CD4-positive, alpha-beta T cell treated with Interleukin-1 beta for 1 hour (primary cell): ENCODE measurements at places on chromosomes 7 and 10.
A peak's percentile ranks its signal among the peaks of the same experiment; 100 is the strongest.

DNA sequence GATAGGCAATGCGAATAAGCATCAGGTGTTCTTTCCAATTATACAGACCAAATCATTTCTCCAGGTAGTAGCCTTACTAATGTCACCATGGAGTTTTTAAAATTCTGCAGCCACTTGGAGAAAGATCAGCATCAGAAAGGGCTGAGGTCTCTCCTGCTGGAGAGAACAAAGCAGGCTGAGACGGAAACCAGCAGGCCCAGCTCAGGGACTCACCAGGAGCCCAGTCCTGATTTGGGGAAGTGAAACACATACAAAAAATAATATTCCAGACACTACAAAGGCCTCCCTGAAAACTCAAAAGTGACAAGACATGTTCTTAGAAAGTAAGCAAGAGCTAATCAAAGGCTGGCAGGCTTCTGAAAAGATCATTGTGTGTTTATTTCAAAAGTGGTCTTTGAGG is 207.1 kb upstream of the GHITM start:
- no peak for DNase-seq

GRCh38 chr10:72274730-72275350 is 1.1 kb downstream of the DDIT4 start:
- DNase-seq, result peak; percentile 81

- DNase-seq, result no peak
Observed at GRCh38 chr10:3077940-3078630, 10.7 kb downstream of the PFKP start.

DNA sequence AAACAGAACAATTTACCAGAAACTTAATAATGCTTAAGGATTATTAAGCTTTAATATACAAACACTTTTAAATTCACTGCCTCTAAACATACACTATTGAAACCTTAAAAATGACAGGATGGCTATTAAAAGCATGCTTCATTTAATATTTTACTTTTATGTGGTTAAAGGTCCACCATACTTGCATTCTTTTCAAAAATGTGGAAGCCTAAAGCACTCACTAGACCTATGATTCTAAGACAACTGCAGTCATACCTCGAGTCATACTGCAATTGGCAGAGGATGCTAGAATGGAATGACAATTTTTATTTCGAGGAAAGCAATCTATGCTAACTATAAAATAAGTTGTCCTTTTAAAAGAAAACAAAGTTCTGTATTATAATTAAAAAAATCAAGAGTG is 85.3 kb downstream of the PIP4K2A start:
- no peak for DNase-seq

- no peak for DNase-seq
Observed at GRCh38 chr10:104446151-104446550, 92.5 kb downstream of the CFAP58 start.

- no peak for DNase-seq
Observed at GRCh38 chr10:87054373-87055295, 34.5 kb downstream of the FAM25A start.

DNA sequence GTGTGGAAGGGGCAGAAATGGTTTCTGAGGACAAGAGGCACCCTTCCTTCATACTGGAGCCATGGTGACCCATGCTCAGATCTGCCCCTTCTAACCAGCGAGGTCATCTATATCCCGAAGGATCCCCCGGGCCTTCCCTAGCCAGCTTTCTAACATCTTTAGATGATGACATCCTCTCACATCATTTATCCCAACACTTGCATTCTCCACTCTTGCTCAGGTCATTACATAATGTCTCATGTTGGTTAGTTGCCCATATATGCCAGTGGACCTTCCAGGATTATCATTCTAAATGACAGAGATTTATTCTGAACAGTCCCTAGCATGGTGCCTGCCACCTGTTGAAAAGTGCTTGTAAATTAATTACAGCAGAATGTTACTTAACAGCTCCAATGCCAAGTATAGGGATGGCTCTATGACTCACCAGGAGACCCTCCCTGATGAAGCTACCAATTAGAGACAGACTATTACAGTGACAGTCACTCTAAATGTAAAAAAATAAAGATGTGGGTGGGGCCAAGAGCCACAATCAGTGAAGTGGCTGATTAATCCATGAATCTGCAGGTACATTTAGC is 22.6 kb upstream of the ABLIM1 start:
- no peak for DNase-seq

DNA sequence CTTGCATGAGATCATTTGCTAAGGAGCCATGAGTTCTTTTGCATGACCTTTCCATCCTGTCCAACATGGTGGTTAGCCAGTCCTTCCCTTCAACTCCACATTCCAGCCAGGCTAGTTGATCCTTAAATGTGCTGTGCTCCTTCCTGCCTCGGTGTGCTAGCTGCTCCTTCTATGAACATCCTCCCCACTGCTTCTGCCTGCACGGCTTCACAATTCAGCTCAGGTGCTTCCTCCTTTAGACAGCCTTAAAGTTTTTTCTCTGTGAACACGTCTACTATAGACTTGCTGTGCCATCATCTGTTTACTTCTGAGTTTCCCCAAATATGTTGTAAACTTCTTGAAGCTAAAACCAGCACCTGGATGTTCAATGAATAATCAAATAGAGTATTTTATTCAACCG is 95.5 kb downstream of the OTUD1 start:
- no peak for DNase-seq

DNA sequence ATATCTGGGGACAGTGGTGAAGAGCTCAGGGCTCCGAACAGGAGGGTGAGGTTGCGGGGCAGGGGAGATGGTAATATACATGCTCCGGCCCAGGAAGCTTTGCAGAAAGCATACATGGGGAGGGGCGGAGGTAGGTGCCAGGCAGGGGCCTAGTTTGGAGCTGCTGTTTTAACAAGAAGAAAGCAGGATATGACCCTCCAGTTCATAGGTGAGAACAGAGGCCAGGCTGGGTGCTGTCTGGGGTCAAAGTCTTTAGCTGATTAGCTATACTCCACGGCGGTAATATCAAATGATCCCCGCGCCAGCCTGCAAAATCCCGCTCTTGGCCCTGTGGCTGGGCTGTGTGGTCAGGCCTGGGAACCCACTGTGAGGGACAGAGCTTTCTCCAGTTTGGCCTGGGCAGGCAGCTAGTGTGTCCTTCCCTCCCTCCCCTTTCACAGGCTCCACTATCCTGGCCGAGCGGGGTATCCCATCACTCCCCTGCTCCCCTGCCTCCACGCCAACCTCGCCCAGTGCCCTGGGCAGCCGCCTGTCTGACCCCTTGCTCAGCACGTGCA is 95.6 kb downstream of the NEURL1 start:
- DNase-seq, result no peak

DNA sequence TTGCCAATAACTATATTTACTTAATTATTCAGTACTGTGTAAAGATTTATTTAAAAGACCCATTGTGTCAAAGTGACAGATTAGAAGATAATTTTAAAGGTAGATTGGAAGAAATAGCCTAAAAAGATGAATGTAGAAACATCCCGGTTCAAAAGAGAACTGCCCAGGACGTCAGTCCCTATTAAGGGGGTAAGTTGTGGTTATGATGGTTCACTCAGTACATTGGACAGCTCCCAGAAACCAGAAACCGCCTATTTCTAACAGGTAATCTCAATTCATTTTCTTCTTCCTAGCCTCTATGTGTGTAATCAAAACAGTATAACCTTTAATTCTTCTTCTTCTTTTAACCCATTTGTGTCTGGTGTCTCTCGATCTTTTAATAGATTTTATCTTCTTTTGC is 1.5 kb upstream of the FERD3L start:
- no peak for DNase-seq

GRCh38 chr7:13880789-13881188 is 108.7 kb downstream of the ETV1 start:
- DNase-seq, result no peak

DNA sequence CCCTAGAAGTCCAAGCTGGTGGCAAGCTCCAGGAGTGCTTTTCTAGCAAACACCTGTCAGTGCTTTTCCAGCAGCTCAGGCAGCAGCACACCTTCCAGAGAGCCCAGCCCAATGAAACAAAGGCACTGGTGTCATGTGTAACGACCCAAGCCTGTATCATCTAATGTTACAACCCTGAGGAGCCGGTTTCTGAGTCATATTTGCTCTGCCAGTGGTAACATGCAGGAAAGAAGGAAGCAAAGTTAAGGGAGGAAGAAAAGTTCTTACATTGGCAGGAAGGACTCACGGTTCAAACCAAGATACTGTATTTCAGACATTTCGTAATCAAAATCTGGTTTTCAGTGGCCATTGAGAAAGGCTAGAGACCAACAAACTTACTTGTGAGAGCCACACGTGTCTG is at the start of gene ANKRD22:
Gene ANKRD22, minus strand, starts transcription at position 139 of the 400 bp plus-strand sequence. CDS start 237 bp downstream, outside the sequence.
- no peak for DNase-seq

DNA sequence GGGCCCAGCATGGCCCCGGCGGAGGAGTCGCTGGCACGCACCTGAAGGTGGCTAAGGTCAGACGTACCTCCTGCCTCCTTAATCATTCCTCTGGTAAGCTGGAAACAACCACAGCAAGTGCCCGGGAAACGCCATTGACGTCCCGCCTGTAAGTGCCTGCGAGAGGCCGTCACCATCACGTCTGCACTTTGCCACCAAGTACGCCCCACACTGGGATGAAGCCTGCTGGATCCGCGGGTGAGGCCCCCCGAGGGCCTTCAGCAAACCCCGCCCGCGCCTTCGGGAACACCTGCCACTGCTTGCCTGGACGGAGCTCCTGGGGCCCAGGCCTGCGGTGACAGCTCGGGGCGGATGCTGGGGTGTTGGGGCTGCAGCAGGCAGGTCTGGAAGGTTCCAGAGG is 12.5 kb downstream of the ADGRA1 start:
- DNase-seq, result no peak

DNA sequence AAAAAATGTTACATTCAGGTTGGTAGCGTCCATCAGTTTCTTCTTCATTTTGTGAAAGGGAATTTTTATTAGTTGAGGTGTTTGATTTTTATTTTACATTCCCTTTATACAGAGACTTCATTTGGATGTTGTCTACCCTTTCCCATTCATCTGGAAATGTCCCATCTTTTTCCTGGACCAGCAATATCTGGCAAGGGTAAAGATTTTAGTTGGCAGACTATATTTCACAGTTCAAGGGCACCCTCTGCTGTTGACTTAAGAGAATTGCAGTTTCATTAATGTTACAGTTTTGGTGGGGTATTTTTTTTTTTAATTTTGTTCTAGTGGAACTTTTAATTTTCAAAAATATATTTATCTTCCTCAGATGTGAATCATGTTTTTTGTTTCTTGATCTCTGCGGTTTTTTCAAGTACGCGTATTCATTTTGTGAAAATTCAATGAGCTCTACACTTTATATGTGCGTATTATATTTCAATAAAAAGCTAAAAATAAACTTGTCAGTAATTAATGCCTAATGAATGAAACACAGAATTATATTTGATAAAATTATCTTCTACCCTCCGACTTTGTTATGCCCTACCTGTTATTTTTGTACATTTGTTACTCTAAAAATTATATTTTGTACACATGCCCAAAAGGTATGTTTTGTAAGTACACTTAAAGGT is 97.9 kb upstream of the KLF14 start:
- DNase-seq, result no peak

DNA sequence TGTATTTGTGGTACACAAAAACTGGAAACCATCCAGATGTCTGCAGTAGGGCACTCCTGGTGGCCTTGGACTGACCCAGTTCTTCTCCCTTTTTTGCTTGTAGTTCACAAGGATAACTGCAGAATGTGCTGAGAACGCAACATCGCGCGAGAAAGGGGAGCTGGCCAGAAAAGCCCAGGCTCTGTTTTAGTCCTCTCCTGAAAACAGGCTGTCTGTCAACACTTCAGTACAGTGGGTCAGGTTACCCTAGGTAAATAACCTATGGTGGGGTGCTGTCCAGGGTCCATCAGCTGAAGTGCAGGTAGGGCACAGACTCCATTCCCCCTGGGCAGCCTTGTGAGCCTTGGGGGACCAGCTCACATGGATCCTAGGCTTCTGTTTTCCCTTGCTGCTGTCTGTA is 495.8 kb downstream of the MDFIC start:
- no peak for DNase-seq

DNA sequence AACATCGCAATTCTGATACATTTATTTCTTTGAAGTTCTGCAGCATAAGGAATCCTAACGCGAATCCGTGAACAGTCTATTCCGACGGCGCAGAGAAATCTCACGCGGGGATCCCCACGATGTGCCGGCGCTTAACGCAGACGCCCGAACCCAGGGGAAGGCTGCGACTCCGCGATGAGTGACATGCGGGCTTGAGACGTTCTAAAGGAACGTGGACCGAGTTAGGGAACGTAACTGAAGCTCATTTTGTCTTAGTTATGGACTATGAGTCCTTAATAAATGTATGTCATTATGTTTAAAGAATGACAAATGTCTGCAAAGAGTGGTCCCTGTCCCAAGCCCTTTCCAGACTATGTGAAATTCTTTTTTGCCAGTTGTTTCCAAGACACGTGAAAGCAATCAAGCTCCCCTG is 995 bp upstream of the PARD3 start:
- DNase-seq, result no peak

- no peak for DNase-seq
Observed at GRCh38 chr7:6359734-6360133, 87.3 kb upstream of the CYTH3 start.

DNA sequence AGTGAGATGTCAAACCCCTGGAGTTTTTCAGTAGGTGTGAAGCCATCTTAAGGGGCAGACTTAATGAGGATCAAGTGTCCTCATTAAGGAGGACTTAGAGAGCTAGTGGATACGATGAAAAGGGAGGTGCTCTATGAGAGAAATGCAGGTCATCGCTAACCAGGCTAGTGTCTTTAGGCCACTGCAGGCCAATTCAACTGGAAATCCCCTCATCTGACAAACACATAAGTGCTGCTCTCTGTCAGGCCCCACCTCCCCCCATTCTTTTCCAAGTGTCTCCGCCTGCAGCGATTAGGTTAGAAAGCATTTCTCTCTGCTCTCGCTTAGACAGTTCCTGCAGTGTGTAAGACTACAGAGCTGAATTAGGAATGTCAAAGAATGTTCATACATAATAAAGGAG is 33.7 kb downstream of the RBM28 start:
- no peak for DNase-seq

- DNase-seq, result no peak
Observed at GRCh38 chr10:119304541-119304940, 97.2 kb downstream of the GRK5 start.

GRCh38 chr10:14405076-14406065 is 74.6 kb upstream of the FRMD4A start:
- no peak for DNase-seq

- no peak for DNase-seq
Observed at GRCh38 chr7:105934572-105935185, 28.4 kb upstream of the CDHR3 start.

- DNase-seq, result no peak
Observed at GRCh38 chr10:127447197-127447596, 101.9 kb upstream of the NPS start.

GRCh38 chr10:107434201-107434600 is 269.7 kb upstream of the SORCS1 start:
- DNase-seq, result no peak

DNA sequence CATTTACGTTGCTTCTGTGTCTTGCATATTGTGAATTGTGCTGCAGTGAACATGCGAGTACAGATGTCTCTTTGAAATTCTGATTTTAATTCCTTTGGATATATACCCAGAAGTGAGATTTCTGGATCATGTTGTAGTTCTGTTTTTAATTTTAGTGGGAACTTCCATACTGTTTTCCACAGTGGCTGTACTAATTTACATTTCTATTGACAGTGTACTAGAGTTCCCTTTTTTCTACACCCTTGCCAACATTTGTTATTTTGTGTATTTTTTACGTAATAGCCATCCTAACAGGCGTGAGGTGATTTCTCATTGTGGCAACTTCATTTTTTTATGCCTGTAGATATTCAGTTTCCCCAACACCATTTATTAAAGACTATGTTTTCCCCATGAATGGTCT is 144.7 kb upstream of the INHBA start:
- DNase-seq, result no peak
